Fibroblast of skin of right quadriceps (primary cell): ENCODE measurements at places on chromosomes 2 and 18.

- DNase-seq, result no peak
These were observed 9.6 kb downstream of the PIGN start for GRCh38 chr18:62177271-62177670.

GRCh38 chr18:36108601-36109000 lies 20.5 kb downstream of the SLC39A6 start:
- no peak for DNase-seq

DNA sequence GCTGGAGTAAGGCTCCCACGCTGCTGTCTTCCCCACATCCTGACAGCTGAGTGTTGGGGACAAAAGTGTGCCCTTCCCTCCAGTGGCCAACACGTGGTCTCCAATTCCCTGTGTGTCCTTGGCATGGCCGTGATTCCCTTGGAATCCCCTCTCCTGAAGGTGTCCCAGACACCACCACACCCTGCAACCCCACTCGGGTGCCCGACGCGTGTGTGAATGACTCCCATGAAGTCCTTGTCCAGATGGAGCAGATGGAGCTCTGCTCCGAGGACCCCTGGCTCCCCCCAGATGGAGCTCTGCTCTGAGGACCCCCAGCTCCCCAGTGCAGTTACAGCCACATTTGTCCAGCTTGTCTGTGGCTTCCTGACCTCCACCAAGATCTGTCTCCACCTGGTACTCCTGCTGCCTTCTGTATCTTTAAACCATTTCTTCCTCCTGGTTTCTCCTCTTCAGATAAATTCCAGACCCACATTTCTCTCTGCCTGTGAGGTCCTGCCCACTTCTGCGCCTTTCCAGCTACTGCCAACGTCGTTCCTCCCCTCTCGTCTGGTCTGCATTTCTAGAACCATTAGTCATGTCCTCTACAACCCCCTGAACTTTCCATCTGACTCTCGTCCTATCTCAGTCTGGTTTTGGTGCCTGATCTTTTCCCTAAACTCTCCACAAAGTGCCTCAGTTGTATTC lies 86.8 kb upstream of the PXDN start:
- peak; percentile 37 for DNase-seq

- no peak for DNase-seq
These were observed 1.4 kb upstream of the ZFP36L2 start for GRCh38 chr2:43227830-43228281.

GRCh38 chr2:234430871-234431270 lies 66.0 kb downstream of the ARL4C start:
- no peak for DNase-seq

GRCh38 chr2:362924-363323 lies 75.0 kb upstream of the ALKAL2 start:
- DNase-seq, result no peak

GRCh38 chr18:12656605-12656937 lies 1.3 kb downstream of the SPIRE1 start:
- DNase-seq, result peak; percentile 31

GRCh38 chr2:129734343-129735034 lies 245.0 kb upstream of the RAB6C start:
- DNase-seq, result no peak

DNA sequence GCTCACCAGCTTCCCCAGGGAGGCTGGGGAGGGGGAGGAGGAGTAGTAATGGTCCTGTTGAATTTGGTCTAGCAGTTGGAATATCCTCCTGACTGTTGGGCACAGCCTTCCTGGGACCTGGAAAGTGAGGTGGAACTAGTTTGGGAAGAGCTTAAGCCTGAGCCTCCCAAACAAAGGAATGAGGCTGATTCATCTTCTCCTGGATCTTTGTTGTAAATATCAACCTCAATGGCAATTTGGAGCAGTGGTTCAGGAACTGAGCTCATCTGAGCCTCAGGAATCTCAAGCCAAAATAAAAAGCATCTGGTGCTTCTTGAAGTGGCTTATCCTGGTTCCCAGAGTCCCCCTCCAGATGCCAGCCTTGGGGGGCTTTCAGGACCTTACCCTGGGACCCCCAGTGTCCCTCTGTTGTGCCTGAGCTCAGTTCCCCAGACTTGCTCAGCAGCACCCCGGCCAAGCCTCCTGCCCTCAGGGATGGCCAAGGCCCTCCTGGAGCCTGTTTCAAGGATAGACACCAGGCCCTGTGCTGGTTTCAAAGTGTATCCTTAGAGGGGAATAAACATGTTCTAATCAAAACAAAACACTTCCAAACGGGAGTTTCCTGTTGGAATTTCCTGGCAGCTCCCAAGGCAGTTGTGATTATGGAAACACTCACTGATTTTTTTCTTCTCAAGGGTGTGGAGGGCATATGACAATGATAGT lies 112.6 kb downstream of the DDX1 start:
- DNase-seq, result no peak

DNA sequence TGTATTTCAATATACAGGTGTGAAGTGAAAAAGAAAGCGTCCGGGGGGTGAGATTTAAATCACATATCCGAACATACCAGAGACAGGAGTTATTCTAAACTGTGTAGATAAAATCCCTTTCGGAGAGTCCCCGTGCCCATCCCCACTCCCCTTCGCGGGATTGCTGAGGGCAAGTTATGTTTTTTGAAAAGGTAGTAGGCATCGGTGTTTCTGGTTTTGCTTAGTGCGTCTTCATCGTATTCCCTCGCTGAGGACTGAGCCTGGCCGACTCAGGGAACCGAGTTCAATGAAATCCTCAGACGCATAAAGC lies 583.4 kb downstream of the ZEB2 start:
- DNase-seq, result peak; percentile 32

- DNase-seq, result no peak
These were observed 18.0 kb upstream of the EDAR start for GRCh38 chr2:109006971-109007370.

GRCh38 chr18:25230658-25231326 lies 121.2 kb downstream of the ZNF521 start:
- DNase-seq, result peak; percentile 87

GRCh38 chr2:226712941-226713340 lies 86.7 kb downstream of the IRS1 start:
- no peak for DNase-seq

DNA sequence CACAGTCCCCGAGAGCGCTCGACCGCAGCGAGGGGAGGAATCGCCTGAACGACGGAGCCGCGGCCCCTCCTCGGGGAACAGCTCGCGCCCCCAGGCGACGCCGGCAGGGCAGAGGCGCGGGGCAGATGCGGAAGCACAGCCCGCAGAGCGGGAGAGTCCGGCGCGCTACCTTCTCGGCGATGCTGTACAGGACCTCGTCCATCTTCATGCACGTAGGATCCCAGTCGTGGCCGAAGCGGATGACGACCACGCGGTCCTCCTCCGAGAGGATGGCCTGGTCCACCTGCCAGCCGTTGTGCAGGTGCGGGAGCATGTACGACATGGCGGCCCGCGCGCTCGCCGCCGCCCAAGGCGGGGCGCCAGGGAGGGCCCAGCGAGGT lies 302 bp downstream of the TXNL4A start:
- DNase-seq, result peak; percentile 38

GRCh38 chr18:74898965-74899364 lies 301.3 kb downstream of the ZNF407 start:
- DNase-seq, result peak; percentile 65

GRCh38 chr2:152434395-152435182 lies 99.6 kb downstream of the FMNL2 start:
- no peak for DNase-seq

GRCh38 chr18:11905613-11906012 lies 2.5 kb downstream of the MPPE1 start:
- DNase-seq, result no peak

- DNase-seq, result no peak
These were observed 283.6 kb downstream of the DYSF start for GRCh38 chr2:71736986-71737385.

DNA sequence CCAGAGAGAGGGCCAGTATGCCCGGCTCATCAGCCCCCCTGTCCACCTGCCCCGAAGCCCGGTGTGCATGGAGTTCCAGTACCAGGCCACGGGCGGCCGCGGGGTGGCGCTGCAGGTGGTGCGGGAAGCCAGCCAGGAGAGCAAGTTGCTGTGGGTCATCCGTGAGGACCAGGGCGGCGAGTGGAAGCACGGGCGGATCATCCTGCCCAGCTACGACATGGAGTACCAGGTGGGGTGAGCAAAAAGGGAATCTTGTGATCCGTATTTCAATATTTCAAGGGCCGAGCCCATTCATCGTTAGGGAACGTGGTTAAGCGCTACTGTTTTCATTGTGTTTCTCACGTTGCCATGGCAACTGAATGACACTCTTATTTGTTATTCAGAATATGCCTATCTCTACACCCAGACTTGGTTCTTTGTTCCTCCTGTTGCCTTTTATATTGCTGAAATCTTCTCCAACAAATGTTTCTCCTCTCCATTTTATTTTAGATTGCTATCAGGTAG lies 81.5 kb downstream of the NRP2 start:
- peak; percentile 93 for DNase-seq

- no peak for DNase-seq
These were observed 21.1 kb upstream of the NFATC1 start for GRCh38 chr18:79374408-79375171.
